ENCODE measurements at places on chromosomes 1 and 21.
A peak's percentile ranks its signal among the peaks of the same experiment; 100 is the strongest.

DNA sequence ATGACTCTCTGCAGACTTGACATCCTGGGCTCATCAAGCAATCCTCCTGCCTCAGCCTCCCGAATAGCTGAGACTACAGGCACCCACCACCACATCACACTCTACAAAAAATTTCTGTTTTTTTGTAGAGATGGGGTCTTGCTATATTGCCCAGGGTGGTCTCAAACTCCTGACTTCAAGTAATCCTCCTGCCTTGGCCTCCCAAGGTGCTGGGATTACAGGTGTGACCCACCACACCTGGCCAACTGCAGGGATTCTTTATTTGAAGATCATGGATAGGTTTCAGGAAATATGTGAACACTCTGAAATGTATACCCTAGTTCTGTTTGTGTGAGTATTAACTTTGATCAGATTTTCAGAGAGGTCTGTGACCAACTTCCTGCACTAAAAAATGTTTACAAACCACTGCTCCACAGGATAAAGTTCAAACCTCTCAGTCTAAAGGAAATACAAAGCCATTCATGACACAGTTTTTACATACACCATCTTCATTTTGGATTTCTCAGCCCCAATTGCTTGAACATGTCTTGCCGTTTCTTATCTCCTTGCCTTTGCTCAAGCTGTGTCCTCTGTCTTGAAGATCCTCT is 252.3 kb upstream of the FGGY start:
- H3K27me3 ChIP-seq = no peaks in the 10 kb centered on the region
- no peak for DNase-seq
- H3K36me3 ChIP-seq = peaks cover 5% of the 10 kb centered on the region
- H3K27ac ChIP-seq = peak overlapping the region; percentile 41
- H3K4me1 ChIP-seq = peaks cover 44% of the 10 kb centered on the region
- H3K4me3 ChIP-seq = no peak overlapping the region

- H3K4me1 ChIP-seq = peaks cover 6% of the 10 kb centered on the region
- H3K27me3 ChIP-seq = no peaks in the 10 kb centered on the region
- no peak overlapping the region for H3K27ac ChIP-seq
- no peak for DNase-seq
- H3K36me3 ChIP-seq = no peaks in the 10 kb centered on the region
Observed at GRCh38 chr21:35268261-35268660, 219.2 kb upstream of the RUNX1 start.

DNA sequence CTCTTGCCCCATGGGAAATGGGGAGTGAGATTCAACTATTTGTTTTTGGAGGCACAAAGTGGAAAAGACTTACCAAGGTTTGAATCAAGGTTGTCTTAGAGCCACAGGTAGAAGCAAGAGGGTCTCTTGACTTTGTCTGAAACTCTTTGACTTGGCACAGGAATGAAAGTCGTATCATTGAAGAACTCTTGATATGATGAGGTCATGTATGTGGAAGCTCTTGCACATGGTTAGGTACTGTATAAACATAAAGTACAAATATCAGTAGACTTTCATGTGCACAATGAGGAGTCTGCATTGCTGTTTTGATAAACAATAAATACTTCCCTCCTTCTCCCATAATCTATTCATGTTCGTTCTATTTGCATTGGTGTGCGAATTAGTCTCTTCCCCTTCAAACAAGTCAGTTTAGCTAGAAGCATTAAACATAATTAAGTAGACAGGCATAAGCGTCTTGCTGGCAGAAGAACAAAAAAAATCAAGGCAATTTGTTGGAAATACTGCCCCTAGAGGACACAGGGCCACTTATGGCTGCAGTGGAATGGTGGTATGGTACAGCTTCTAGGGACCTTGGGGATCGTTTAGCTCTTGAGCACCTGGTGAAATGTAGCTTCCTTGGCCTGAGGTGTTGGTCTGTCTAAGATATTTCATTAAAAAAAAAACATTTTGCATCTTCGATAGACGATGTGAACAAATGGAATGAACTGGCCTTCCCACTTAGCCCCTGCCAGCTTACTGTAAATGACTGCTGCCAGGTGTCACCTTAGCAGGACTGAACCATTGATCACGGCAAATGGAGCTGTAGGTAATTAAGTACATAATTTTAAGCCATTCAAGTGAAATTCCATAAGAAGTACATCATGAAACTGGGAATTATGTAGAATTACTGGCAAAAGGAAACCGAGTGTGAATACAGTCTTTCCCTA is 218.0 kb upstream of the GALNT2 start:
- H3K27me3 ChIP-seq = peaks cover 10% of the 10 kb centered on the region
- no peak overlapping the region for H3K4me3 ChIP-seq
- no peak for DNase-seq
- H3K4me1 ChIP-seq = peaks cover 6% of the 10 kb centered on the region
- no peak overlapping the region for H3K27ac ChIP-seq
- H3K36me3 ChIP-seq = no peaks in the 10 kb centered on the region

DNA sequence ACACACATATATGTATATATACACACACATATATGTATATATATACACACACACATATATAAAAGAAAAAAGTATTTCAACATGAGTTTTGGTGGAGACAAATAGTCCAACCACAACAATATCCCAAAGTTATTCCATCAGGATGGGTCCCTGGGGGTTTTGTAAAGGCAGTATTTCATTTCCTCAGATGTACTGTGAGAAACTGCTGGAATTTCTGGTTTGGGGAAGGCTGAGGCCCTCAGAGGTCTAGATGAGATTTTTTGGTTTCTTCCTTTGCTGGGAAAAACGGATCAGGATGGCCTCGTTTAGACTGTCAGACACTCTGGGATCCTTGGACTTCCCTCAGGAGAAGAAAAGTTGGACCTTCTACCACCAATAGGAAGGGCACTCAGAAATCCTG is 36.5 kb upstream of the TENT5B start:
- H3K4me1 ChIP-seq = no peaks in the 10 kb centered on the region
- no peaks in the 10 kb centered on the region for H3K36me3 ChIP-seq
- DNase-seq = no peak
- no peak overlapping the region for H3K4me3 ChIP-seq
- H3K27me3 ChIP-seq = no peaks in the 10 kb centered on the region

DNA sequence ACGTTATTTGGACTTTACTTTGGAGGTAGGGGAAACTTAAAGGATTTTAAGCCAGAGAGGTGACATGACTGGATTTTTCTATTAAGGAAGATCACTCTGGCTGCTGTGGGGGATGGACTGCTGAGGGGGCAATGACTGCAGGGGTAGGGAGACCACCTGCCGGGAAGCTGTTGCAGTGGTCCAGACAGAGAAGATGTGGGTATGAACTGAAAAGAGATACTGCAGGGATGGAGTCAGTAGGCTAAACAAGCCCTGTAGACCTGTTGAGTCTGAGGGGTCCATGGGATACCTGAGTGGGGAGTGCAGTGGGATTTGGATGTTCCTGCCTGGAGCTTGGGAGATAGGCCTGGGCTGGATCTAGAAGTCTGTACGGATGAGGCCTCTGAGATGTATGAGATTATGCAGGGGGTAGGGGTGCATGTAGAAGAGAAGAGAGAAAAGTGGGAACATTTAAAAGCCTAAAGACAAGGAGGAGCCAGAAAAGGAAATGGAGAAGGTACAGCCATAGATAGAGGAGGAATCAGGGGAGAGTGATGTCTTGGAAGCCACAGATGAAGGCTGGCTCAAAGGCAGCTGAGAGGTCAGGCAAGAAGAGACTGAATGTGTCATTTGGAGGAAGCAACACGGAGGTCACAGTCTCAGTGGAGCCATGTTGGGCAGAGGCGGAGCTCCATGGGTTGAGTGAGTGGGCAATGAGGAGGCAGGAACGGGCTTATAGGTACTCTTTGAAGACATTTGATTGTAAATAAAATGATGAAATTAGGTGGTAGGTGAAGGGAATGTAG is 25.9 kb upstream of the KCNA2 start:
- no peak overlapping the region for H3K27ac ChIP-seq
- DNase-seq = no peak
- peaks cover 46% of the 10 kb centered on the region for H3K27me3 ChIP-seq
- H3K4me3 ChIP-seq = no peak overlapping the region
- H3K36me3 ChIP-seq = no peaks in the 10 kb centered on the region
- H3K4me1 ChIP-seq = no peaks in the 10 kb centered on the region

DNA sequence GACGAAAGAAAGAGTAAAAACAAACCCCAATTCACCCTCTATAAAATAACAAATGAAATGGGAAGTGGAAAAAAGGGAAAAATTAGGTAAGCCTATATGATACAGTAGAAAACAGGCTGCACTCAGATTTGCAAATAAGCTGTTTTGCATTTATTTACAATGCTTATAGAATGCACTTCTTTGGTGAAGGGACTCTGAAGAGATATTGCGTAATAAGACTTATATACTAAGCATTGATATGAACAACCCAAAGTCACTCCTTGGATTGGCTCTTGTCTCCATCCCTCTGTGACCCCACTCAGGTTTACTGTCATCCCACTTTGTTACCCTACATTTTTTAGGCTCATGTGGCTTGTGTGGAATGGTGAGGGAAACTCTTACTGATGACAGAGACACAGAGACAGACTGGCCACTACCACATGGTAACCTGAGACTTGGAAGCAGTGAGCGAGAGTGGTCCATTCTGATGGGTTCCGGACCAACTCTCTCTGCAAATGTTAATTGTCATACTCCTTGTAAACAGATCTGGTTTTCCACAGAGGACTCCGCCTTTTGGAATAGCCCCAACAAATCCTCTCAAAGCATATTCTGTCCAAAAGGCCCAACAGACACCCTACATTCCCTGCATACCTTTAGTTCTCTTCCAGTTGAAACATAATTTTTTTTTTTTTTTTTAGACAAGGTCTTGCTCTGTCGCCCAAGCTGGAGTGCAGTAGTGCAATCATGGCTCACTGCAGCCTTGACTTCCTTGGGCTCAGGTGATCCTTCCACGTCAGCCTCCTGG is 11.0 kb downstream of the GSTM5 start:
- H3K4me3 ChIP-seq = no peak overlapping the region
- peak overlapping the region; percentile 67 for H3K27ac ChIP-seq
- no peaks in the 10 kb centered on the region for H3K27me3 ChIP-seq
- no peak for DNase-seq
- H3K4me1 ChIP-seq = peaks cover 13% of the 10 kb centered on the region

- no peak for DNase-seq
- no peaks in the 10 kb centered on the region for H3K4me1 ChIP-seq
- H3K27me3 ChIP-seq = no peaks in the 10 kb centered on the region
- H3K27ac ChIP-seq = no peak overlapping the region
- no peak overlapping the region for H3K4me3 ChIP-seq
Observed at GRCh38 chr1:187744665-187745064, 915.9 kb downstream of the PLA2G4A start.

DNA sequence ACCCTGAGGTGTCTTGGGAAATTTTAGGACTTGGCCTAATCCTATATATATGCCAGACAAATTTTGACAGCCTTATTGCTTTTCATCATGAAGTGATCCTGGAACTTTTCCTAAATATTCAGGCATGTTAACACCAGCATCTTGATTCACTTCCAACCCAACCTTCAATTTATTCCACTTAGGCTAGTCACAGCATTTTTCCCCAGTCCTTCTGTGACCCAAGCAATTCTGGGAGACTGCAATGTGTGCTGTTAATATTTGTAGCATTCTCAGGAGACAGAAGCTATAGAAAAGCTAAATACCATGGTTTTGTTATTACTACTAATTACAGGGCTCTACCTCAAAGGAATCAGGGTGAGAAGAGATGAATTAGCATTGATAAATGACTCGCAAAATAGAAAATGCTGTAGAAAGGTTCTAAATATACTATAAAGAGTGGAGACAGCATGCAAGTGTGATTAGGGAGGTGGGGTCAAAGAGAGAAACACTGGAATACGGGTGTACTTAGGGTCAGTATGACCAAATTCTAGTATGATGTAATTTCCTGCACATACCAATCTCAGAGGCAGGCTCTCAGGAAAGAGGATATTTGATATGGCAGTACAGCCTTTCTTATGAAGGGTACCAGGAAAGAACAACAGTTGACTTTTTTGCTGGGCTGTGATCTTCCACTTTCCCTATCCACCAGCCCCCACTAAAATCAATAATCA is 29.1 kb downstream of the PRRX1 start:
- H3K27me3 ChIP-seq = peaks cover 4% of the 10 kb centered on the region
- no peak overlapping the region for H3K4me3 ChIP-seq
- H3K36me3 ChIP-seq = no peaks in the 10 kb centered on the region
- peaks cover 34% of the 10 kb centered on the region for H3K4me1 ChIP-seq
- DNase-seq = no peak

GRCh38 chr1:186772228-186772627 is 56.5 kb upstream of the PLA2G4A start:
- no peak for DNase-seq
- H3K27me3 ChIP-seq = no peaks in the 10 kb centered on the region
- no peak overlapping the region for H3K27ac ChIP-seq
- H3K4me3 ChIP-seq = no peak overlapping the region
- no peaks in the 10 kb centered on the region for H3K36me3 ChIP-seq

- H3K4me1 ChIP-seq = peaks cover 7% of the 10 kb centered on the region
- H3K27me3 ChIP-seq = no peaks in the 10 kb centered on the region
Observed at GRCh38 chr1:174769961-174770549, 229.7 kb upstream of the CACYBP start.

DNA sequence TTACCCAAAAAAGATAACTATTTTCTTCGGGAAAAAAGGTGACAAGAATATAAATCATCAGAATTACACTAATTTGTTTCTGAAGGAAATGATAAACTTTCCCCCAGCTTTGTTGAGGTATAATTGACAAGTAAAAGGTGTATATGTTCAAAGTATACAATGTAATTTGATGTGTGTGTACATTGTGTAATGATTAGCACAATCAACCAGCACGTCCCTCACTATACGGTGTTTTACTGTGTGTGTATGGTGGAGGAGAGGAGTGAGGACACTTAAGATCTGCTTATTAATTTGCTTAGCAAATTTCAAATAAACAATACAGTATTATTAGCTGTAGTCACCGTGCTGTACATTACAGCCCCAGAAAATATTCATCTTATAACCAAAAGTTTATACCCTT is 77.7 kb downstream of the CAMTA1 start:
- DNase-seq = no peak
- no peaks in the 10 kb centered on the region for H3K27me3 ChIP-seq
- peaks cover 10% of the 10 kb centered on the region for H3K36me3 ChIP-seq
- peaks cover 26% of the 10 kb centered on the region for H3K4me1 ChIP-seq
- no peak overlapping the region for H3K27ac ChIP-seq
- no peak overlapping the region for H3K4me3 ChIP-seq

Data from mesothelial cell of epicardium (in vitro differentiated cells).